T-helper 2 cell (primary cell): ENCODE measurements at places on chromosomes 1 and 21.

- DNase-seq, result no peak
Measured at GRCh38 chr1:180235502-180236239, 5.6 kb downstream of the LHX4 start.

DNA sequence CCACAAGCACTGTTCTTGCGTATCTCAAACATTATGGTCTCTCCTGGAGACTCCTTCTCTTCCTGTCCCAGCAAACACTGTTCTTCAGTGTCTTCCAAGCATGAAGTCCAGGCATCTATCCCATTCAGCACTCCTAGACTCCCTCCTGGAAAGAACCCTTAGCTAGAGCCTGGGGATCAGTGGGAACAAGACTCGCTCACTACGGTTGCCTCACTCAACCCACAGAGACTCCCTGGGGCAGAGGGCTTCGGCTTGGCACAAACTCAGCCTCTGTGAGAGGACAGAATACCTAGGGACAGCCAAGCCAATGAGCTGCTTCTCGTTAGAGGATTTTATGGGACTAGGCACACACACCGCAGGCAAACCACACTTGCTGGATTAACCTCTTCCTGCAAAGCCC lies 86.5 kb upstream of the IPO9 start:
- no peak for DNase-seq

DNA sequence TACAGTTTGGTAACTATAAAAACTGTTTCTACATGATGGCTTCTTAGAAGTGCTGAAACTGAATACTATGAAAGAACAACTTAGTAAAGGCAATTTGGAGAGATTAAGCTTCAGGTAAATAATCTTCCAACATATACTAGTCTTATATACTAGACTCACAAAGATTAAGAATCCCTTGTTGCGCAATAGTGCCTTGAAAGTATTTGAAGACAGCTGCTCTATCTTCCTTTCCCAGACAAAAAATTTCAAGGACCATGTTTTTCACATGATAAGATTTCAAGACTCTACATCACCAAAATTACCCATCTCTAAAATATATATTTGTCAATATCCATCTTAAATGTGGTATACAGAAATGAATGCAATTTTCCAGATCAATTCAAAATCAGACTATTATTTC lies 37.7 kb upstream of the ASPM start:
- no peak for DNase-seq

- no peak for DNase-seq
Measured at GRCh38 chr1:93976711-93977597, 67.7 kb upstream of the GCLM start.

- no peak for DNase-seq
Measured at GRCh38 chr1:37472281-37472680, 2.1 kb upstream of the ZC3H12A start.

GRCh38 chr1:167511374-167511986 lies 6.8 kb downstream of the CD247 start:
- DNase-seq, result no peak

DNA sequence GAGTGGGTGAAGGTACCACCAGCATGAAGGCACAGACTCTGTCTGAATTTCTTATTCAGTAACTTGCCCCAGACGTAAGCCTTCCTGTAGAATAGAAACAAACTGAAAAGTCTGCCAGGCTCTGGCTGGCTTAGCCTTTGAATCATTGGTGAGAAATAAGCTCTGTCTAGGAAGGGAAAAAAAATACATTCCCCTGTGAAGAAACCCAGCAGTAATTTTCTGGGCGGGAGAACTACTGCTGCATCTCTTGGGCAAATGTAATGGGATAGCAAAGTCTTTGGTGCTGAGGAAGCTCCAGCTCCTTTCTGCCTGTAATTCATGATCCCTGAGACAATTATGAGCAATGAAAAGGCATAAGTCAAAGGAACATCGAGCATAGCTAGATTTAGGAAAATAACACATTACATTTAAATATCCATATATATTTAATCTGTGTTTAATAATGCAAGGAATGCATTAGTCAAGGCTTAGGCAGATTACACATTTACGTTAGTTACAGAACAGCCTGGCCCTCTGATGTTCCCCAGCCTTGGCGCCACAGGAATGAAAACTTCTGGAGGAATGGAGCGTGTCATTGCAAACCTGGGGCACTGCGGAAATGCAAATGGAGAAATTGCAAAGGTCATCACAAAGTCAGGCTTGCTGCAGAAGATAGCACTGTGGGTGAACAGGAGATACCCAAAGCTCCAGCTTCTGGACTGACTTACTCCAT lies 216.3 kb upstream of the CAMK1G start:
- DNase-seq, result no peak

DNA sequence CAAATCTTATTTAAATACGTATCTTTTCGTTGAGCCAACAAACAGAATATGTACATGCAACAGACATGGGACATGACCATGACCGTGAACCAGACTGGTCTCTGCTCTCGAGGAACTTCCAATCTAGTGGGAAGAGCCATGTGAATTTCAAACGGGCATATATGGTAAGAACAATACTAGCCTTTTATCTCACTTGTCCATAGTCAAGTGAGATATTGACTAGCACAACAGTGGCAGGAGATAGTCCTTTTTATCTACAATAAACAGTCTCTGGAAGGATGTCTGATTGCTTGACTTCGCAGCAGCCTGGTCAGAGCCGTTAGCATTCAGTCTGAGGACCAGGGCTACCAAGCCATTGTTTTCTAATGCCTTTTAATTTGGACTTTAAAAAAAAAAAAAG lies 12.6 kb upstream of the PLA2G2C start:
- no peak for DNase-seq

GRCh38 chr1:69263921-69264391 lies 303.8 kb upstream of the LRRC7 start:
- no peak for DNase-seq
